HT-29 (cell line): ENCODE measurements at places on chromosomes 5 and 9. TPM values are rescaled to one million over a fixed set of nuclear protein-coding genes. Genes with fewer than 3 reads are reported as not detected.

The GAPT gene
- not detected in 2 replicates for total RNA-seq

The FBXL7 gene
- not detected in 2 replicates for total RNA-seq

The CCNJL gene
- total RNA-seq, result 7.9 and 9.1 TPM in 2 replicates

- no peak for DNase-seq
Measured at GRCh38 chr5:79694652-79695051, 5.0 kb downstream of the CMYA5 start.

DNA sequence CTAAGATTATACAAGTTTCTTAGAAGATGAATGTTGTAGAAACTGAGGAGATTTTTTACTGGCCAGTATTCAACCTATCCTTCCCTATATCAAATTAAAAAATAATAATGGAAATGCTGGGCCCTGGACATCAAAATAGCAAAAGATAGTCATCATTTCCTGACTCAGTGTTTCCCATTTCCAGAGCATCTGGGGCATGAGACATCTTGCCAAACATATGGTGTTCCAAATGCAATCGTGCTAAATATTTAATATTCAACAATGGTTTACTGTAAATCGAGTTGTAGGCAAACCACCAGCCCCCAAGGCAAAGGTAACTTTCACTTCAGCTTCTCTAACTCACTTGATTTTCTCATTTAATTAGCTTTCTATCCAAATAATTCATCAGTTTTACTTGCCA, 152.9 kb downstream of the FRMD3 start:
- DNase-seq, result no peak

- peak; percentile 81 for DNase-seq
Measured at GRCh38 chr9:15349892-15350761, 43.1 kb upstream of the TTC39B start.

DNA sequence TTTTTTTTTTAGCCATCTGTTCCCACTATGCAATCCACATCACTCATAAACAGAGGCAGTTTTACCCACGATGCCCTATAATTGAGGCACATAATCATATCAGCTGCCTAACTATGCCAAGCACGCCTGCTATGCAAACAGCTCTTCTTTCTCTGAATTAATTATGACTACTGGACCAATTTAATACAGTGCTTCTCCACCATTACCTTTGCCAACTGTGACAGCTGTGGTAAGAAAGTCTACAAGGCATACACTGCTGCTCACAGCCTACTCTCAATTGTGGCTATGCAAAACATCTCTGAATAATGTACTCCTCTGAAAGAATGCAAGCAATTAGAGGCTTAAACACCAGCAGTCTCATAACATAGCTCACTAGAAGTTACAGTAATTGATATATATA, 97.1 kb downstream of the DTWD2 start:
- no peak for DNase-seq

DNA sequence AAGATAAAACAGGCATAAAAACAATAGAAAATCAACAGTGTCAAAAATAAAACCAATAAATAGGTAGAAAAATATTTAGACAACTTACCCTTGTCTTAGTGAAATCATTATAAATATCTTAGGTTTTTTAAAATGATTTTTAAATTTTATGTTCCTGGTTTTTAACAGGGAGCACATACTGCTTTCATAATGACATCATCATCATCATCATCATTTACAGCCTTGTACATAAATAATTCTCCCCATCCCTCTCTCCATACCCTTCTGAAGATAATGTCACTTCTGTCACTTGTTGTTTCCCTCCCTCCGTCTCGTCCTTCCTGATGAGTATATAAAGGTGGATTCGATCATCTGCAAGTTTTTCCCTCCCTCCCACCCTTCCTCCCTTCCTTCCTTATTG, 56.6 kb downstream of the CDH9 start:
- no peak for DNase-seq

- no peak for DNase-seq
Measured at GRCh38 chr5:170874017-170874416, 12.2 kb downstream of the RANBP17 start.

GRCh38 chr5:175593794-175594193, 64.1 kb upstream of the HRH2 start:
- DNase-seq, result no peak

DNA sequence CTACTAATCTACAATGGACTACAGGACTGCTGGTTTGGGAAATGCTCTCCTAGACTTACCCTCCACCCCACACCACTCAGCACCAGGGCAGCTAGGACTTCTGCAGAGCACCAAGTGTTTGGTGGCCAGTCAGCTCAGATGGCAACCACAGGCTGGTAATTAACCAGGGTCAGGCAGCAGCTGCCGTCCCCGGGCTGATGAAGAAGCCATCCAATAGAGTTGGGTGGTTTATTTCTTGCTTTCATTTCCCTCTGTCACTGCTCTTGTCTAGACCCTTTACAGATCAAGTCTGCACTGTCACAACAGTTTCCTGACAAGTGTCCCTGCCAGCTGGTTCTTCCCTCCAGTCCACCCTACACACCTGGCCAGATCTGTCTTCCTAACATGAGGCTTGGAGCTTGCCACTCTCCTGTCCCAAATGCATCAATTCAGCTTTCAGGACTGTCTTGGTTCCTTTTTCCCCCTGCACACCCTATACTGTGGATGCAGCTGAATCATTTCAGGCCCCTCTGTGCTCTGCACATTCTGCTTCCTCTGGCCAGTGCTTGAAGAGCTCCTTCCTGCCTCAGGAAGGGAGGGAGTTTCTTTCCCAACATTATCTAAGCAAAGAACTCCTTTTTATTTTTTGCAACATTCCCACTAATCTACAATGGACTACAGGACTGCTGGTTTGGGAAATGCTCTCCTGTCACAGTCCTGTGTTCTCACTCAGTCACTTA, 30.2 kb upstream of the HSPA9 start:
- DNase-seq, result no peak

GRCh38 chr9:34502891-34503290, 19.9 kb downstream of the ENHO start:
- peak; percentile 40 for DNase-seq
